ENCODE measurements at places on chromosomes 2 and 18.
A peak's percentile ranks its signal among the peaks of the same experiment; 100 is the strongest.

DNA sequence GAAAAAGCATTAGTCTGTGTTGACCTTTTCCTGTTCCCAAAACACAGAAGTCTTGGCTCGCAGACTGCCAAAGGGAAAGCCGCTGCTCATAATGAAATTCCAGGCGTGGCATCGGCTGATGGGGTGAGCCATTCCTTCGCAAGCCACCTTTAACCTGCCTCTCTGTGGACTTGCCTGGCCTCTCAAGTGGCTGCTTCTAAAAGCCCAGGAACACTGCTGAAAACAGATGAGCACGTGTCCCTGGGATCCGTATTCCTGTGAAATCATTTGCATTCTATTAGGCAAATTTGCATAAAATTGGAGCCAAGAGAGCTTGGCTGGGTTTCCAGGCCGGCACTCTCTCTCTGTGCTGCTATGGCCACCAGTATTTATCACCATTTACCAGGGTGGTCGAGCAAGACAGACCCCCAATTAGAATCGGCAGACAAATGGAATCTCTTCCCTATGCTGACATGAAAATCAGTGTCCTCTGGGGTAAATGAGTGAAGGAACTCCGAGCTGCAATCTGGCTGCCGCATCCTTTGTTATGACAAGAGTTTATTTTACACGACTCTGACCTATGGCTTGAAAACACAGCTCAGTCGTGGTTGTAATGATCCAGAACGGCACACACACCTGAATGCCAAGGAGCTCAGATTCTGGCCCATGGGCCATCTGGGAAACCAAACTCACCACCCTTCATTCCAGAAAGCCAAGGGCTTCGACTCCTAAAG lies 21.7 kb downstream of the BCL2 start:
- DNase-seq: no peak

GRCh38 chr2:96547731-96548171 lies 11.2 kb downstream of the ARID5A start:
- no peak for DNase-seq

GRCh38 chr2:12412898-12413305 lies 303.8 kb upstream of the TRIB2 start:
- no peak for DNase-seq

DNA sequence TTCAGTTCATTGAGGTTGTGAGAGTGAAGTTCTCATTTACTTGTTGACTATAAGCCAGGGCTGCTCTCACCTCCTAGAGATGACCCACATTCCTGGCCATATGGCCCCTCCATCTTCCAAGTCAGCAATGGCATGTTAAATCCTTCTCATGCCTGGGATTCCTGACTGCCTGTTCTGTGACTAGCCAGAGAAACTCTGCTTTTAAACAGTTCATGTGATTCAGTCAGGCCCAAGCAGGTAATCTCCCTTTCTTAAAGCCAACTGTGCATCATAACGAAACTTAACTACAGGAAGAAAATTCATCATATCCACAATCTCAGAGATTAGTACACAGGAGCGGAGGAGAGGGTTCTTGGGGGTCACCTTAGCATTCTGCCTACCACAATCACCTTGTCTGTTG lies 11.5 kb downstream of the DPP4 start:
- DNase-seq: no peak

DNA sequence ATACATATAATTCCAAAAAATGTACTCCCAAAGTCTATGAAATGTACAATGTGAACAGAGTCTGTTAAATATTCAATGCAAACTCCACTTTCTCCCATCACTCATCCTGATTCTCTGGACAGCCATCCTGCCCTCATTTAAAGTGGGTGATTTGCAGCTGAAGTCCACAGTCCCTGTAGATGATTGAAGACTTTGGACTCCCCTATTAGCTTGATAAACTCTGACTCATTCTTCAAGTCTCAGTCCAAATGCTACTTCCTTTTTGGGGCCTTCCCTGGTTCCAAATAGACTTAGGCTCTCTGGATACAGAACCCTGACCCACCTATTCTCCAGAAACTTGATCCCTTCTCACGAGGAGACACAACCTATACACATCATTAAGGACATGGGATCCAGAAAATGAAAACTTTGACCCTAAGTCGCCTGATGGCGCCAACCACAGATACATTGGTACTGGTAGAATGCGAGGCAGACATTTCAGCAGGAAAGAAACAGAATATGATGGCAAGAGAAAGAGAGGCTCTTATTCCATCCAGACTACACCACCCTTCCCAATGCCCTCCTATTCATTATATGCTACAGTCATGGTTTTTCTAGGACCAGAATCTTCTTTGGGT lies 122.7 kb downstream of the VIT start:
- DNase-seq: no peak

DNA sequence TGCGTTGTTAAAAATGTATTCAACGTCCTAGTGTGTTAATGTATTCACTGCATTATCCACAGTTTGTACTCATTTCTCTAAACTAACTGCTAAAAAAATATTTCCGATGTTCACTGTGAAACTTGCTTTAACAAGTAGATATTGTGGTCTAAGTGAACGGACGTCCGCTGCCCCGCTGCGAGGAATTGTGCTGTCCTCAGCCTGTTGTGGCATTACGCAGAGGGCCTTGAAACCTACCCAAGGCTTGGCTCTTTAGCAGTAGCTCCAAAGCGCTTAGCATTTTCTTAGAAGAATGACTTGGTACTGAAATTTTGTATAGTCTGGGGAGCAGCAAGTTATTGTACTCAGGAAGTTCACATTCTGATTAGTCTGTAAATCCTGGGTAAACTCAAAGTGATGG lies 136.5 kb upstream of the SP5 start:
- no peak for DNase-seq

DNA sequence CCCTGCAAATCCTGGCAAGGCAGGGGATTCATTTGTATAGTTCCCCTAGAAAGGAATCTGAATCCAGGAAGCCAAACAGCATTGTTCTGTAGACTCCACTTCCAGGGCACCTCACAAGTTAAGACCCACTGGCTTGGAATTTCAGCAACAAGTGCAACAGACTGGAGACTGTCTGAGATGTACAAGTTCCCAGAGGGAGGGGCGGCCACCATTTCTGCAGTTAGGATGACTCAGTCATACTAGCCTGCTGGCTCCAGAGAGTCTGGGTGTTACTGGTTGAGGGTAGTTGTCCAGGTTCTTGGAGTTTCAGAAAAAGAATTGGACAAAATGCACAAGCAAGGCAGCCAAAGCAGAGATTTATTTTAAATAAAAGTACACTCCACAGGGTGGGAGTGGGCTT lies 384.2 kb downstream of the DSC3 start:
- no peak for DNase-seq

DNA sequence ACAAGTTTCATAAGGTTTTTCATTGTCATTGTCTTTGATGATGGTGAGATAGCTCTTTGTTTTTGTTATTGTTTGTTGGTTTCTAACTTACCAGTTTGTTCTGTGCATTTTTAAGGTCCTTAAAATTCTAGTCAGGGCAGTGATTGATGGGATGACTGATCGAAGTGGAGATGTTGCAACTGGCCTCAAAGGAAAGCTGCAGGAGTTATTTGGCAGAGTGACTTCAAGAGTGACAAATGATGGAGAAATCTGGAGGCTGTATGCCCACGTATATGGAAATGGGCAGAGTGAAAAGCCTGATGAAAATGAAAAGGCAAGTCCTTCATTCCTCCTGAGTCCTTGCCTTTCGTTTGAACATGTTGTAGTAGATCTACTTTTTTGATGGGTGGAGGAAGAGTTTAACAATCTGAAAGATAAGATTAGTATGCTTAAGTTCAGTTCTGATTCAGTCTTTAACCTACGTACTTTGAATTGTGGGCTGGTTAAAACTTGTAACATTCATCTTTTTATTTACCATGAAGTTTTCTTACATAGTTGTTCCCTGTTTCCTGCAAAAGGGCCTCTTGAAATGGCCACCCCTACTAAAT lies 135.8 kb upstream of the LTBP1 start:
- no peak for DNase-seq

DNA sequence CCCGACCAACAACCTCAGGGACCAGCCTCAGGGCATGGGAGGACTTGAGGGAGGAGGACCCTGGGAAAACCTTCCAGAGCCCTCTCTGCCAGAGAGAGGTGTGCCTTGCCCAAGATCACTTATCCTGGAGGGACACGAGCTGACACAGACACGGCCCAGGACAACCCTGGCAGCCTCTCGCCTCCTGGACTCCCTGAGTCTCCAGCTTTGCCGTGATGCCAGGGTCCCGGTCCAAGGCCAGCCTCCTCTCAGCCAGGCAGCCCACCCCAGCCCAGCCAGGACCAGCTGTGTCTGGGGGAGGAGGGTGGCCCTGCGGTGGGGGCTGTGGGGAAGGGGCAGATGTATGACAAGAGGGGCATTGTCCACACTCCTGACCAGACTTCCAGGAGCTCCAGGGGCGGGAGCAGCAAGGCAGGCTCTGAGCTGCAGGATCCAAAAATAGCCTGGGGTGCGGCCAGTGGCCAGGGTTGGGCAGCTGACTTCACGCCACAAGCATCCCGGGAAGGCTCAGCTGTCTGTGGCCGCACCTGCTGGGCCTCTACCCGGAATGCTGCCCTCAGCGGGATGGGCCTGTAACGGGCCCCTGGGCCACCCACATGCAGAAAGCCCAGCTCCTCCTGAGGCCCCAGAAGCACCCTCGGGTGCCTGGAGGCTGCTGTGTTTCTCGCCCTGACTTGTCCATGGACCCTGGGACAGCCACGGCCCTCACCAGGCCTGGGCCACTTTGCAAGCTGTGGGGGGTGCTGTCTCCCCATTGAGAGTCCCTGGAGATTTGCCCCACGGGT lies 65.5 kb upstream of the GPC1 start:
- DNase-seq: no peak

DNA sequence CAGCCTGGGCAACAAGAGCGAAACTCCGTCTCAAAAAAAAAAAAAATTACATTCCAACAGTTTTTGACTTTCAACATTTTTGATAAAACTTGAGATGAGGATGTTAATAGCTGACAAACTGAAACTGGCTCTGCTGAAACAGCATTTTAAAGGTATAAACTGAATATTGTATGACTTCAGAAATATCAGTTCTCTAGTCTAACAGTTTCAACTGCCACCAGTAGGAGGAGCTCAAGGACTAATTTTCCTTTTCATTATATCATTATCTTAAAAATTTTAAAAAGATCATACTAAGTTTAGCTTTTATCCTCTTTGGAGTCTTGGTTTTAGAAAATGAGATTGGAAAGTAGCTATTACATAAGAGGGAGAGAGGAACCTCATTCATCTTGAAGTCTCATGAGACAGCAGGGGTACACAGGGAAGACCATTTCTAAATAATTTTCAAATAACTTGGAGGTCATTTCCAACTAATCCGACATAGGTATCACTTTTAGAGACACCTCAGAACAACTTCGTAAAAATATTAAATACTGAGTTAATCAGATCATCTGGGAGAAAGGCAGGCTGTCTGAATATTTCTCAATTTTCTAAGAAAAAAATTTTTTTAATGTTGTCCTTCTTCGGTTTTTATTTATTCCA lies 37.6 kb upstream of the MCM6 start:
- DNase-seq: peak; percentile 29

DNA sequence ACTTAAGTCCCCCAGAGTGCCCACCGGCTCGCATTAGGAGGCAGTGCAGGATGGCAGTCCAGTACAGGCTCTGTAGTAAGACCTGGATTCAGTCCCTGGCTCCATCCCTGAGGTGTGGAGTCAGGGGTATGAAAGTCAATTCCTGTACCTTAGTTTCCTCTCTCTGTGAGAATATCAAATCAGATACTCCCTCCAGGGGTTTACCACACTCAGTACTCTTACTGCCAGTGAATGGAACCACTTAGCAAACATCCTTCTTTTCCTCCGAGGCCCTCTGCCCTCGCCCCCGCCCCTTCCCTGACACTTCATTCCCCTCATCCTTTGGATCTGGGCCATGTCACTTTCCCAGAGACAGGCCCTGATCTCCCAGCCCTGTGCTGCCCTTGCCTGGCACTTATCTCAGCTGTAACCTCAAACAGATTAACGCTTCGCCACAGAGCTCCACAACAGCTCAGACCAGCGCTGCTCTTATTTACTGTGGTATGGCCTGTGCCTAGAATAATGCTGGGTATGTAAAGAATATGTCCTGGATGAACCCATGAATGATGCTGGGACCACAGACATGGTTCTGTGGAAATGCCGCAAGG lies 159.0 kb upstream of the TMEM200C start:
- no peak for DNase-seq

DNA sequence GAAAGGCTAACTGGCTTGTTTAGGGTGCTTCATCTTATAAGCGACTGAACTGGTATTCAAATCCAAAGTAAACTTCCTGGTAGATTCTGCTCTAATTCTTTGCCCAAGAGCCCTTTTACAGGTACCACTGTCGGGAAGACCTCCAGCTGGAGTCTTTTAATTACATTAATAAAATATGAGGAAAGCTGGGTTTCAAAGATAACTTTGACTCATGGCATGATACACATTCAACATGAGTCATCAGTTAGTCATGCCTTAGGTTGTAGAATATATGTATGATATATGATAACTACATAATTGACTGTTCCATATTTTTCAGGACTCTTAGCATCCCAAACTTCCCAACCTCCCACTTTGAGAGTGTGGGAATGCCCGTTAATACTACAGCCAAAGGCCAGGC lies 32.3 kb downstream of the ZCCHC2 start:
- DNase-seq: no peak

DNA sequence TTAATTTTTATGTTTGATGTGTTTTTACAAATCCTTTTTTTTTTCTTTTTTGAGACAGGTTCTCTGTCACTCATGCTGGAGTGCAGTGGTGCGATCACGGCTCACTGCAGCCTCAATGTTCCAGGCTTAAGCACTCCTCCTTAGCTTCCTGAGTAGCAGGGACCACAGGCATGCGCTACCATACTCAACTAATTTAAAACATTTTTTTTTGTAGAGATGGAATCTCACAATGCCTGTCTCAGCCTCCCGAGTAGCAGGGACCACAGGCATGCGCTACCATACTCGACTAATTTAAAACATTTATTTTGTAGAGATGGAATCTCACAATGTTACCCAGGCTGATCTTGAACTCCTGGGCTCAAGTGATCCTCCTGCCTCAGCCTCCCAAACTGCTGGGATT lies 3.2 kb downstream of the NOTO start:
- DNase-seq: no peak

DNA sequence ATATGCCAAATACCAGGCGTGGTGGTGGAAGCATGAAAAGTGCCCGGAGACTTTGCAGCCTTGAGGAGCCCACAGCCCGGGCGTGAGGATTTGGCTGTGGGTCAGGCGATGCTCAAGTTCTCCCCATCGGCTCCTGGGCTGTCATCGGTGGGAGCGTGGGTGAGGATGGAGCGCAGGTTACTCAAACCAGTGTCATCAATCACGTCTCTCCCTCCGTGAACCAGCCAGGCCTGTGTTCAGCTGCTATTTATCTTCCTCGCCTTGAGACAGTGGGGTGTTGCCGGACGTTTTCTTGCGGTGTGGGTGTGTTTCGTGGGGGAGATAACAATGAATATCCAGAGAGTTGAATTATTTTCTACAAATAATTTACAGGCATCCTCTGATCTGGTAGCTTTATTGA lies 317.6 kb downstream of the EIPR1 start:
- no peak for DNase-seq

DNA sequence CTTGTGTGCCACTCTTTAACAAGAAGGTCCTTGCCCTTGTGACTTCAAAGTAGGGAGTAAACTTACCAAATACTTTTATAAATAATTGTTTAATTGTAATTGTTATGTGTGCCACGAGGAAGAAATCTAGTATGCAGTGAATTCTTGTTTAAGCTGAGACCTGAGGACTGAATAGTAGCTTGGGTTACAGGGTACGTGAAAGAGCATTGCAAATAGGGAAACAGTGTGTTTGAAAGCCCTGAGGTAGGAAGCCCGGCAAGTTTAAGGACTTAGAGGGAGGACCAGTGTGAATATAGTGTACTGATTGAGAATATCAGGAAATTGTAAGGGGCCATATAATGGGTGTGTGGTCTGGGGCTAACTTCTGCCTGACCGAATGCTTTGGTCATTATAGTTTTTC lies 26.2 kb downstream of the PHLPP1 start:
- DNase-seq: no peak

GRCh38 chr2:76684756-76685155 lies 837.4 kb downstream of the LRRTM4 start:
- DNase-seq: no peak

Measured in NCI-H748 treated with DMSO at 0.1 percent for 48 hours (cell line).